ENCODE measurements at places on chromosomes 1 and 21.

DNA sequence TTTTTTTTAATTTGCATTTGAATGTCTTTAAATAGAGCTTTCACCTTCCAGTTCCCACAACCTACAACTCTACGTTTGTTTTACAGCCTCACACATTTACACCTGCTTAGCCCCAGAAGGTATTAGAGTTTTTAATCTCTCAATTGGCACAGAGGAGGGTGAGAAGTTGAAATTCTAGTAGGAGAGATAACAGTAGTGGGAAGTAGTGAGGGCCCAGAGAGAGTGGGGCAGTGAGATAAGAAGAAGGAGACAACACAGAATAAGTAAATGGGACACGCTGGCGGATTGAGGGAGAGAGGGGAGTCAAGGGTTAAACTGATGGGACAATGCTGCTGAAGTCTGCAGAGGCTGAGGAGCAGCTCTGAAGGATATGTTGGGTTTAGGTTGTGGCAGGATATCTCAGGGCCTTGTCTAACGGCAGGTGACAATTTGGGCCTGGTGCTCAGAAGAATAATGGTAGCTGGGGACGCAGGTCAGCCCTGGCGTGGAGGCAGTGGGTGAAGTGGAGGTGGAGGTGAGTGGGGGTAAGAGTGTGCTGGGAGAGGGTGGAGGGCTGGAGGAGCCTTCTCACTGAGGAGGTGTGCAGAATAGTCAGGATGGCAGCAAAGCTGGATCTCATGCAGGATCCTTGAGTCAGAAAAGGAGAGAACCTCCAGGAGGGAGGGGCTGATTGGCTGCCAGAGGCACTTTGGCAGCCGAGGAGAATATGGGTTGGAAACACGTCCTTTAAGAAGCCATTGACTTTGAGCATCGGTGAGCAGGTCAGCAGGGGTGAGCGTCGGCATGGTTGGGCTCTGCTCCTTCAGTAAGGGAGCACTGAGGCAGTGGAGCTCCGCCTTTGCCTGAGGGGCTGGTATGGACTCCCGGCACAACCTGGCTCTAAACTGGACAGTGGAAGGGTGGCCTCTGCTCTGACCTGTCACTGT is 72.9 kb downstream of the SYT6 start:
- DNase-seq: no peak

DNA sequence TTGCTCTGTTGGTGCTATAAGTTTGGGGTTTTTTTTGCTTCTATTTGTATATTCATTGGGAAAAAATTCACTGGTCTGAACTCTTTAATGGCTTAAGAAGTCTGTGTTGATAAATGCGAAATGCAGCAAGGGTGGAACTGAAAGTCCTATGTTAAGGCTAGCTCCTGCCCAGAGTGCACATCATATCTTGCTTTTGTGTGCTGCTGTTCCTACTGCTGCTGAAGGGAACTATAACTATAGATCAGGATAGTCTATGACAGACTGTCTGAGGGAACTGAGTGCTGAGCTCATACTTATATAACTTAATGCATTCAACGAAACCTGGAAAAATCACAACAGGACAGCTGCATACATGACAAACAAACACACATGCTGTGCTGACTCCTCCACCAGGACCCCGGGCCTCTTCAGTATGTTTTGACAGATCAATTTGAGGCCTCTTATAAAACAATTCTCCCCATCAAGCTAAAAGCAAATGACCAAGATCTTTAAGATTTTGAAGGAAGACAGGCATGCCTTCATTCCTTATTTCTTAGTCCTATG is 1031.5 kb upstream of the ADGRL2 start:
- DNase-seq: no peak

DNA sequence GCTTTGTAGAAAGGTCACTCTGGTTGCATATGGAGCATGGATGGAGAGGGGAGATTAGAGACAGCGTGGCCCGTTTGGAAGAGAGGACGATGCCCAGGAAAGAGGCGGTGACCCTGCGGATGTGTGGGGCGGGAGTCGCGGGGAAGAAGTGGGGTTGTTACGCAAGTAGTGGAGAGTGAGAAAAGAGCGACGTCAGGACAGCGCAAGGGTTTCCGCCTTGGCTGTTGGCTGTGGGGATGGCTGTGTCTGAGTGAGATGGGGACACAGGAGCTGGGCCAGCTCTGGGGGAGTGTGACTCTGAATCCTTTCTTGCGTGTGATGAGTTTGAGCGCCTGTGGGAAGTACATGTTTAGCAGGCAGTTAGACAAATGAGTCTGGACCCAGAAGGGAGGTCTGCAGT is 3.8 kb downstream of the B4GALT2 start:
- no peak for DNase-seq

GRCh38 chr1:79040424-79041082 is 34.0 kb upstream of the ADGRL4 start:
- no peak for DNase-seq

DNA sequence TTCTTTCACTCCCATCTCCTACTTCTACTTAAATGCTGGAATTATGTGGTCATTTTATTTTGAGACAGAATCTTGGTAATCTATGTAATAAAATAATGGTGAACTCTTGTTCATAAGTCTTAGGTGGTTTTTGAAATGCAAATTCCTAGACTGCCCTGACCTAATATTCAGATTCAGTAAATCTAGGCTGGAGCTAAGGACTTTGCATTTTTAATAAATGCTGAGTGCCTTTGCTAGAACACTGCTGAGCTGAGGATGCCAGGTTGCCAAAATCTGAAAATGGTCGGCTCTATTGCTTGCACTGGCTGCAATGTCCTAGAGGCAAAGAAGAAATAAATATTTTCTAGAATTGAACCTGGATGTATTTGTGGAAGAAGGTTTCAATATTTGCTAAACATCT is 187.4 kb downstream of the HMCN1 start:
- DNase-seq: no peak

- no peak for DNase-seq
These were observed 7.5 kb downstream of the SLC19A1 start for GRCh38 chr21:45534636-45535331.

GRCh38 chr1:8873506-8874229 is 4.8 kb downstream of the ENO1 start:
- DNase-seq: peak; percentile 54

- no peak for DNase-seq
These were observed 21.1 kb downstream of the HUNK start for GRCh38 chr21:31893851-31894415.

DNA sequence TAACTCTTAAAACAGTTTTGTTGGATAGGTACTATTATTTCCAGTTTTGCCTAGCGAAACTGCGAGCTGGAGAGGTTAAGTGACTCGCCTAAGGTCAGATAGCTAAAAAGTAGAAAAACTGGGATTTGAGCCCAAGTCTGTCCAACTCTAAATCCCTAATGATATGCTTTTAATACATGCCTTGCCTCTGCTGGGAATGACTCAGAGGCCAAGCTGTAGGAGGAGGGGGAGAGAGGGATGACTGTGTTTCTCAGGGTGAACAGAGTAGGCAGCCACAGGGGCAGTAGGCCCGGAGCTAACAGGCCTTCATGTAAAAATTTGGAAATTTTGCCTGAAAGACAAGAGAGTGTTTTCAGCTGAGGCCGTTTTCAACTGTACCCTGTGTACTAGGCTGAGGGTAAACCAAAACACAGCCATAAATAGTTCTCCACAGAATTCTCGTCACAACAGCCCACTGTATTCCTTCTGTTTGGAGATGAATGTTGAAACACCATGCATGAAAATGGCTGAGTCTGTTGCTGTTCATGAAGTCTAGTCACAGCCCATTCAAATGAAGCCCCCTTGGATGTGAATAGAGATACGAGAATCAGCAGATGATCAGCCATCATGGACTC is 107.5 kb upstream of the HOOK1 start:
- DNase-seq: no peak

DNA sequence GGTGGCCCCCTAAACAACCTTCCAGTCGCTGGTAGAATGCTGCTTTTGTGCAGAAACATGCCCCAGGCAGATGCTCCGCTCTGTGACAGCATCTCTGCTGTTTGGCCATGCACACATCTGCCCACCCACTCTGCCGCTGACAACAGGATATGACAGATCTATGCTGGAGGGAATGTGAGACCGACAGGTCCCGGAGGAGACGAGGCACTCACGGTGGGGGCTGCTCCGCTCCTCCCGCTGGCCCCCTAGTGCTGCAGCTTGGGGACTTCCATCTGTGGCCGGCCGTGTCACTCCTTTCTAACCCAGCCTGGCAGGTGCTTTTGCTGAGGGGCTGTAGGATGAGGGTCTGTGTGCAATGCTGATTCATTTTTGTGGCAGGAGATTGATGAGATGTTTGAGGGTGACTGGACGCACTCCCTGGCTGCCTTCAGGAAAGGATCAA is 49.1 kb upstream of the DMRTB1 start:
- no peak for DNase-seq

- DNase-seq: no peak
These were observed 62.7 kb downstream of the CASZ1 start for GRCh38 chr1:10733474-10734366.

DNA sequence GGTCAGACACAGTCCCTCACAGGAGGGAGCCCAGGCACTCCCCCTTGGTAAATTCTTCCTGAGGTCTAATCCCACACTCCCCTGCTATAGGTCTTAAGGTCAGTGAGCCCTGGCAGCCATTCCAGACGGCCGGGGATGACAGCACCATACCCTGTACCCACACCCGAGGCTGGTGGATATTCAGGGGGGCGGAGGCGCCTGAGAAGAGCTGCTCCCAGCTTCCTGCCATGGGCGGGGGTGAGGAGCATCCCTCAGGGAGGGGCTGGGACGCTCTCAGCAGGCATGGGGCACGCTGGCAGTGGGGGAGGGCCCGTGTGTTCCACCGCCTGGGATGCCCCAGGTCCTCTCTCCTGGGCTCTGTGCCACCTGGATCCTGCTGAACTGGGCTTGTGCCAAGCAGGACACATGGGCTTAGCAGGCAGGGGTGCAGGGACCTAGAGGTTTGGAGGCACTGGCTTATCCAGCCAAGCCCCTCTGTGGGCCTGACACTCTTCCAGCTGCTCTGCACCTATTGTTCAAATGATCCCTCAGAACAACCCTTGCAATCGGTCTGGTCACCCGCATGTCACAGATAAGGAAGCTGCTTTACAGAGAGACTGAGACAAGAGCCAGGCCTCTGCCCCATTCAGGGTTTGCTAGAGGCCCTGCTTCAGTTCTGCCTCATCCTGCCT is 5.7 kb upstream of the ADGRB2 start:
- DNase-seq: no peak

DNA sequence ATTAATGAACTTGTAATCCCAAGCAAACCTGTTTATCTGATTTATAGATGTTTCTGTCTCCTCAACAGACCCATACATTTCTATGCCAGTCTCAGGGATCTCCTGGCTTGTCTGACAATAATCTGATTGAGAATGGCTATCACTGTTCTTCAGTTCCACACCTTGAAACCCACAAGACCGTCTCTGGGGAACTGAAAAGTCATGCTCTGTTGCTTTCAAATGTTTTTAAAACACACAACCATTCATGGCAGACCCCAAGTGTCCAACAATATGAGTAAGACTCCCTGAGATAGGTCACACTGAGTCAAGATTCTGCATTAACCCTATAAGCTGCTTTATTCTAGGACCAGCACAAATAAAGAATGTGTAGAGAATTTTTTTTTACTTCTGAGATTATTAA is 611.2 kb upstream of the PLXNA2 start:
- DNase-seq: no peak

- no peak for DNase-seq
These were observed 30.0 kb upstream of the B3GALT5 start for GRCh38 chr21:39582749-39583148.

- no peak for DNase-seq
These were observed 147.5 kb downstream of the CYYR1 start for GRCh38 chr21:26425576-26425975.

DNA sequence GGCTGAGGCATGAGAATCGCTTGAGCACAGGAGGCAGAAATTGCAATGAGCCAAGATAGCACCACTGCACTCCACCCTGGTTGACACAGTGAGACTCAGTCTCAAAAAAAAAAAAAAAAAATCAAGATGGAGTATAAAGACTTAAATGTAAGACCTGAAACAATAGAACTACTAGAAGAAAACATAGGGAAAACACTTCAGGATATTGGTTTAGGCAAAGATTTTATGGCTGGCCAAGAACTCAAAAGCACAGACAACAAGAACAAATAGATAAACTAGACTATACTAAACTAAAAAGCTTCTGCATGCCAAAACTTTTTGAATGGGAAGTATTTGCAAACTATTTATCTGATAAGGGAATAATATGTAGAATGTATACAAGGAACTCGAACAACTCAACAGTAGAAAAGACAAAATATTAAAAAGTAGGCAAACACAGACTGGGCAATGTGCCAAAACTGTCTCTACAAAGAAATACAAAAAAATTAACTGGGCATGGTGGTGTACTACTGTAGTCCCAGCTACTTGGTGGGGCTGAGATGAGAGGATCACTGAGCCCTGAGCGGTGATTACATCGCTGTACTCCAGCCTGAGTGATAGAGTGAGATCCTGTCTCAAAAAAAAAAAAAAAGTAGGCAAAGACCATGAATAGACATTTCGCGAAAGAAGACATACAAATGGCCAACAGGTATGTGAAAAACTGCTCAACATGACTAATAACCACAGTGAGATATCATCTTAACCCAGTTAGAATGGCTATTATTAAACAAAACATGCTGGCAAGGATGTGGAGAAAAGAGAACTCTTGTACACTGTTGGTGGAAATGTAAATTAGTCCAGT is 25.3 kb downstream of the DTL start:
- no peak for DNase-seq

- no peak for DNase-seq
These were observed 1.6 kb upstream of the PTGS2 start for GRCh38 chr1:186681801-186682200.

- DNase-seq: no peak
These were observed 287.5 kb downstream of the HLX start for GRCh38 chr1:221166559-221167318.

GRCh38 chr1:74583397-74583796 is 71.0 kb upstream of the LRRC53 start:
- DNase-seq: no peak

DNA sequence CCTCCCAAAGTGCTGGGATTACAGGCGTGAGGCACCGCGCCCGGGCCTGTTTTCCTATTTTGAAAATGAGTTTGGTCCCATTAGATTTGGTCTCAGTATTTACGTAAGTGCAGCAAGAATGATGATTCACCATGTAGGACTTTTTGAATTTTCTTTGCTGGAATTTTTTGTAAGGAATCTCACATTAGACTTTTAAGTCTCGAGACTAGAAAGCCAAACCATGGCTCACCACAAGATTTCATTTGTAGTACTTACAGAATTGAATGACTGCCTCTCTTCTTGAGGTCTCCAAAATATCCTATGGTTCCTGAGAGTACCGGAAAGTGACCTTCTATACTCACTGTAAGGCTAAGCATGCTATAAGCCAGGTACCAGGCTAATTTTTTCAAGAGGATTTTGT is 325 bp downstream of the OR14A2 start:
- DNase-seq: no peak

- no peak for DNase-seq
These were observed 1.5 kb downstream of the AK4 start for GRCh38 chr1:65149351-65150107.
